ENCODE measurements at places on chromosomes 7 and 10. TPM values are rescaled to one million over a fixed set of nuclear protein-coding genes. Genes with fewer than 3 reads are reported as not detected.

DNA sequence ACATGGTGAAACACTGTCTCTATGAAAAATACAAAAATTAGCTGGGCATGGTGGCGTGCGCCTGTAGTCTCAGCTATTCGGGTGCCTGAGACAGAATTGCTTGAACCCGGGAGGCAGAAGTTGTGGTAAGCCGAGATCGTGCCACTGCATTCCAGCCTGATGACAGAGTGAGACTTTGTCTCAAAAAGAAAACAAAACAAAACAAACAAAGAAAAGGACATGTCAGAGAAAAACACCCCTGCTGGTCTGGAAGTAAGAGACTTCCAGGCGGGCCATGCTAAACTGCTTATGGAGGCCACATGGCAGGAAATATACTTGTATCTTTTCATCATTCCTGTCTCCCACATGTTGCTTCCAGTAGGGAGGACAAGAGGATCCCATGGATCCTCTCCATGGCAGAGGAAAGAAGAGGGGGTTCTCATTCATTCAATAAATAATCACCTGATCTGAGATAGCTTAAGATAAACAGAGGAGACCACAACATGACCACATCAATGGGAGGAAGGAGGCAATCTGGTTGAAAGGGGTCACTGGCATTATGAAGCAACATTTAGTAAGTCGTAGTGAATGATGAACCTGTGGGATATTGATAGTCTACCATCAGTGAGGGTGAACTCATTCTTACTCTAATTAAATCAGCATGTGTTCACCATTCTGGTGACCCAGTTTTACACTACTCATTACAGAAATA lies 60.5 kb upstream of the ZNF138 start:
- H3K27me3 ChIP-seq, result no peaks in the 10 kb centered on the region
- DNase-seq, result no peak
- H3K27ac ChIP-seq, result no peak overlapping the region

GRCh38 chr7:93178213-93178612 lies 30.0 kb upstream of the SAMD9L start:
- H3K4me3 ChIP-seq, result no peak overlapping the region
- no peak overlapping the region for H3K27ac ChIP-seq
- no peaks in the 10 kb centered on the region for H3K36me3 ChIP-seq
- no peaks in the 10 kb centered on the region for H3K27me3 ChIP-seq
- H3K4me1 ChIP-seq, result no peaks in the 10 kb centered on the region

DNA sequence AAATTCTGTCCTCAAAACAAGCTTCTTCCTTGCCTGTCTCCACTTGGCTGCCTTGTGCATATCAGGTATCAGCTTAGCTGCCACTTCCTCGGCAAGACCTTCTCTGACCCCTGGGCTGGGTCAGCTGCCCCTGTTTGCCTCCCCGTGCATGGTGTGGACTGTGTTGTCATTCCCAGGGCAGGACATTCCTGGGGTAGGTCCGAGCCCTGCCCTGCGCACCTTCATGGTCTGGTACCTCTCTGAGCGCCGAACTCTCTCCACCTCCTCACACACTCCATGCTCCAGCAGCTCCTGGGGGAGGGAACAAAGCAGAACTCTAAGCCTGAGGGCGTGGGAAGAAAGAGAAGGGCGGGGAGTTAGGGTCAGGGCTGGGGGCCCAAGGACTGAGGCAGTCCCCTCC lies 3.8 kb downstream of the POLM start:
- H3K27ac ChIP-seq, result no peak overlapping the region
- no peaks in the 10 kb centered on the region for H3K36me3 ChIP-seq
- no peak for DNase-seq
- H3K27me3 ChIP-seq, result no peaks in the 10 kb centered on the region
- H3K4me3 ChIP-seq, result no peak overlapping the region
- peaks cover 6% of the 10 kb centered on the region for H3K4me1 ChIP-seq

- peak overlapping the region; percentile 98 for H3K27ac ChIP-seq
- peak; percentile 75 for DNase-seq
- H3K4me1 ChIP-seq, result peaks cover 3% of the 10 kb centered on the region
- no peaks in the 10 kb centered on the region for H3K27me3 ChIP-seq
- peak overlapping the region; percentile 93 for H3K4me3 ChIP-seq
Observed at GRCh38 chr10:75400163-75400770, 1.3 kb downstream of the ZNF503 start.

DNA sequence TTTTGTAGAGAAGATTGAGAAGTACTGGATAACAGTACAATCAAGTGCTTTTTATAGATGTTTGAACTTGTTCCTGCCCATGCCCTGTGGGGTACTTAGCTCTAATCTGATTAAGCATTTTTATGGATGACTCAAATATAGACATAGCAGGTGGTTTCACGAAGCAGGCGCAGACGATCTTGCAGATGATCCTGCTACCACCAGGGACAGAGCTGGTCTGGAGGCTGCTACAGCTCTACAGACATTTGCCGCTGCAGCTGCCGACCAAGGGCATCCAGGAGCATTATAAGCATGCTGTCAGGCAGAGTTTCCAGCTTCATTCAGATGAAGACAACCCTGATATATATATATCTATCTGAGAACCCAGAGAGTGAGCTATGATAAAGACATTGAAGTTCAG lies 650.4 kb downstream of the NXPH1 start:
- no peak overlapping the region for H3K4me3 ChIP-seq
- no peak overlapping the region for H3K27ac ChIP-seq
- no peak for DNase-seq
- no peaks in the 10 kb centered on the region for H3K36me3 ChIP-seq

Gene PTN
- total RNA-seq, result 2.1 TPM

Gene ITPRID1
- not detected for total RNA-seq

- H3K4me3 ChIP-seq, result no peak overlapping the region
- H3K27ac ChIP-seq, result no peak overlapping the region
- H3K4me1 ChIP-seq, result peaks cover 3% of the 10 kb centered on the region
- no peak for DNase-seq
- no peaks in the 10 kb centered on the region for H3K36me3 ChIP-seq
- H3K27me3 ChIP-seq, result no peaks in the 10 kb centered on the region
Observed at GRCh38 chr10:24251547-24251946, 42.6 kb downstream of the KIAA1217 start.

DNA sequence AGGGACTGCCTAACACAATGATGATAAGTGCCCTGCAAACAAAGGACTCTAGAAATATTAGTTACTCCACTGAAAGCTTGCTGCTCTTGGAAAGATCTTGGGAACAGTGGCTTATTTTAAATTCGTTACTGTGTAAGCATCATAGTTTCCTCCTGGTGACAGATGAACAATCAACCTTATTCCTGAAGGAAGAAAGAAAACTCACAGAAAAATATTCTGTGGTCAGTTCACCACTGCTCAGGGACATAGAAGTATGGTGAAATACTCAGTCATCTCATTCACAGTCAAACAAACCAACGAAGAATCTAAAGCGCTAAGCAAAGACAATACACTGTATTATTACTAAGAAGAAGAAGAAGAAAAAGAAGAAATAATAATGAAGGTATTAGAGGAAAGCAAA lies 27.8 kb downstream of the MKX start:
- no peak for DNase-seq
- H3K36me3 ChIP-seq, result no peaks in the 10 kb centered on the region
- no peak overlapping the region for H3K4me3 ChIP-seq
- H3K4me1 ChIP-seq, result no peaks in the 10 kb centered on the region
- no peak overlapping the region for H3K27ac ChIP-seq

- H3K27me3 ChIP-seq, result no peaks in the 10 kb centered on the region
- no peak for DNase-seq
- H3K36me3 ChIP-seq, result no peaks in the 10 kb centered on the region
- H3K4me3 ChIP-seq, result no peak overlapping the region
Observed at GRCh38 chr10:19730167-19730906, 85.9 kb upstream of the PLXDC2 start.

DNA sequence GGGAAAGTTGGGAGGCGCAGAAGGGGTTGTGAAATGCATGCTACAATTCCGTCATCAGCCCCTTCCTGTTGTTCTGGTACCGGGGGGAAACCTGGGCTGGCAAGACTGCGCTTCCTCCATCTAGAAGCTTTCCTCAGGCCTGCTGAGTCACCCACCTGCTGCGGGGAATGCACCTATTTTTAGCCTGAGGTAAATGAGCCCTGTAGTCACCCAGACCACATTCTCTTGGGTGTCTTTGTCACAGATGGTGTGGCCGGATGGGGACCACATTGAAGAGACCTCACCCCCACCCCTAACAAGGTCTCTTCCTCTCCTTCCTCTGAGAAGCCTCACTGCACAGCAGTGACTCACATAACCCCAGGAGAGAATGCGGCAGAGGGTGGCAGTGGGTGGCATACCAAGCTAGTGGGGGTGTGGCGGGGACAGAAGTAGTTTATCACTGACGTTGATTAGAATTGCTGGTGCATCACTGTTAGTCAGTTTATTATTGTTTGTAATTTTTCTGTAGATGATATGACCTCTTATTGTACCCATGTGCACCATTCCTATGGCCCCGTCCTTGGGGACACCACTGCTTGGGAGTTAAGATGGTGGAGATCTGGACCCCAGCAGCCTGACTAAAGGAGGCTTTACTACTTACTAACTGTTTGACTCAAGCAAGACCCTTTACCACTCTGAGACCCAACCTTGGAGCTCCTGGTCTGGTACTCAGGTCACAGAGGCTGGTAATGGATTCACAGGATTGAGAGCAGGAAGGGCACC lies 83.0 kb upstream of the DUSP5 start:
- no peaks in the 10 kb centered on the region for H3K4me1 ChIP-seq
- H3K27me3 ChIP-seq, result no peaks in the 10 kb centered on the region
- H3K36me3 ChIP-seq, result no peaks in the 10 kb centered on the region
- no peak overlapping the region for H3K27ac ChIP-seq

GRCh38 chr7:128356546-128357216 lies 4.8 kb downstream of the PRRT4 start:
- DNase-seq, result no peak
- H3K4me1 ChIP-seq, result peaks cover 4% of the 10 kb centered on the region
- H3K36me3 ChIP-seq, result no peaks in the 10 kb centered on the region
- no peak overlapping the region for H3K4me3 ChIP-seq
- H3K27me3 ChIP-seq, result no peaks in the 10 kb centered on the region

GRCh38 chr10:122561212-122561611 lies 658 bp downstream of the DMBT1 start:
- no peaks in the 10 kb centered on the region for H3K27me3 ChIP-seq
- no peak overlapping the region for H3K27ac ChIP-seq
- no peak overlapping the region for H3K4me3 ChIP-seq

GRCh38 chr10:58932126-58932525 lies 244.3 kb upstream of the PHYHIPL start:
- DNase-seq, result no peak
- no peaks in the 10 kb centered on the region for H3K27me3 ChIP-seq
- no peaks in the 10 kb centered on the region for H3K36me3 ChIP-seq
- H3K4me1 ChIP-seq, result no peaks in the 10 kb centered on the region
- H3K27ac ChIP-seq, result no peak overlapping the region

Gene ANKRD30A
- total RNA-seq, result not detected

DNA sequence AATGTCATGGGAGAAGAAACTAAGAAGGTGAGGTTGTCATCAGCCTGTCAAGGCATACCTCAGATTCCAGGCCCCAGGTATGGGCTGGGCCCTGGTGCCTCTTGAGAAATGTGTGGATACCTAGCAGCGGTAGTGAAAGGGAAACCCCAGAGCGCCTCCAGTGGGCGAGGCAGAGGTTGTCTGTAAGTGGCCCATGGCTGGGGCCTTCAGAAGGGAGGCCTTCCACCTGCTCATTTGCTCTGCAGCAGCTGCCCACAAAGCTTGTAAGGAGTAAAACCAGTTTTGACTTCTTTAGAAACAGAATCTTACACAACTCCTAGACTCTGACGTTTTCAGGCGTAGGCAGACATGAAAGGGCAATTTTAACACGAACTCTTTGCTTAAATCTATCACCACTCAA lies 509.9 kb downstream of the PARD3 start:
- no peak overlapping the region for H3K27ac ChIP-seq
- H3K27me3 ChIP-seq, result no peaks in the 10 kb centered on the region
- DNase-seq, result no peak
- H3K4me3 ChIP-seq, result no peak overlapping the region
- no peaks in the 10 kb centered on the region for H3K4me1 ChIP-seq
- H3K36me3 ChIP-seq, result no peaks in the 10 kb centered on the region

Gene ZPBP
- not detected for total RNA-seq

DNA sequence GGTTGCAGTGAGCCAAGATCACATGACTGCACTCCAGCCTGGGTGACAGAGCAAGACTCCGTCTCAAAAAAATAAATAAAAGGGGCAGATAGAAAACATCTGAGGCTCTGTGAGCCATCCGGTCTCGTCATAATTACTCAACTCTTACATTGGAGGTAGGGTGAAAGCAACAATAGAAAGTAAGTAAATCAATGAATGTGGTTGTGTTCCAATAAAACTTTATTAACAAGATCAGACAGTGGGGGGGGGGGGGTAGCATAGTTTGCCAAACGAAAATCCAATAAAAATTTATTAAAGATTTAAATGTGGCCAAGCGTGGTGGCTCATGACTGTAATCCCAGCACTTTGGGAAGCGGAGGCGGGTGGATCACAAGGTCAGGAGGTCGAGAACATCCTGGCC lies 2.8 kb upstream of the ZFAND4 start:
- H3K4me3 ChIP-seq, result no peak overlapping the region
- no peaks in the 10 kb centered on the region for H3K36me3 ChIP-seq
- H3K27me3 ChIP-seq, result no peaks in the 10 kb centered on the region

DNA sequence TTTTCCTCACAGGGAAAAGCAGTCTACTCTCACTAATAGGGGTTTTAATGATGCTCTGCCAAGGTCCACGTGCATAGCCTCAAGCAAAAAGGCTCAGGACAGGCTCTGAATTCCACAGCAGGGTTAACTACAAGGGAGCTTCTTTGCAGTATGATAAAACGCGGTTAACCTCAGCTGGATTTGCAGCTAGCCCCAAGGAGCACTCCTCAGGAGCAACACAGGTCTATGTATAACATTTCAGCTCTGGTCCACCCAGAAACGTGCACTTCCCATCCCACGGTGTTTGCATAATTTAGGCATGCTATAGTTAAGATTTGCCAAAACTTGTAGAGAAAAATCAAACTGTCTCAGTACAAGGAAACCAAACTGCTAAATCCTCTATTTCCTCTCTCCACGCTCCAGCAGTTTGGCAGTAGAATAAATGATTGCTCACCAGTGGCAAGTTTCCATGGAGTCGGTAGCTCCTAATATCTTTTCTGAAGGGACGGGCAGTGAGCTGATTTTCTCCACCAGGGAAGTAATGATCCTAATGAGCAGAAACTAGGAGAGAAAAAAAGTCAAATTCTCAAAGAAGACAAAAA lies 13.1 kb upstream of the ASB4 start:
- no peaks in the 10 kb centered on the region for H3K36me3 ChIP-seq
- no peak for DNase-seq

DNA sequence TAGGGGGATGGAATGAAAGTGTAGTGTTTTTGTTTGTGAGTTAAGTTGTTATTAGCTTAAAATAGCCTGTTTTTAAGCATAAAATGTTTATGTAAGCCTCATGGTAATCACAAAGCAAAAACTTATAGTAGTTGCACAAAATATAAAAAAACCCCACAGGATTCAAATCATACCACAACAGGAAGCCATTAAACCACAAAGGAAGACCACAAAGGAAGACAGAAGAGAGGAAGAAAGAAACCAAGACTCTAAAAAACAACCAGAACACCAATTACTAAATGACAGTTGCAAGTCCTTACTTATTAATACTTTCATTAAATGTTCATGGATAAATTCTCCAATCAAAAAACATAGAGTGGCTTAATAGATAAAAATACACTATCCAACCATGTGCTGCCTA lies 63.6 kb downstream of the ANKRD7 start:
- H3K4me1 ChIP-seq, result no peaks in the 10 kb centered on the region
- no peak for DNase-seq
- no peaks in the 10 kb centered on the region for H3K36me3 ChIP-seq
- no peak overlapping the region for H3K27ac ChIP-seq
